Testis (tissue), 5 donors: ENCODE measurements at places on chromosomes 7 and 10. TPM values are rescaled to one million over a fixed set of nuclear protein-coding genes. Genes with fewer than 3 reads are reported as not detected.
A peak's percentile ranks its signal among the peaks of the same experiment; 100 is the strongest.

Gene ZNHIT1
- 58.4 TPM for total RNA-seq

DNA sequence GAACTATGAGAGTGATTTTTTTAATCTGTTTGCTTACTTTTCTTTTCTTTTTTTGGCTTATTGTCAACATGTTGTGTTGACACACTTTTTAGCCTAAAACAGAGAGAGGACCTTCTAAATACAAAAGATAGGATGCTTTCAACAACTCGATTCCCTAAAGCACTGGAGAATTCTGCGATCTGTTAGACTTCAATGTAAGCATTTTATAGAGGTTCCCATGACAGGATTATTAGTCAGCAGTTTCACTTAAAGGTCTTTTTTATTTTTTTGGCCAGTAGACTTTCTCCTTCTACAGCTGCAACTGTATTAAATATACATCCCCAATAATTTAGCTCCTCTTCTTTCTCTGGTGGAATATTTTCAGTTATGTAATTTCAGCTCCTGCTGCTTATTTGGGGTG, 12.7 kb upstream of the NRP1 start:
- DNase-seq = no peak

GRCh38 chr7:37987732-37988131, 67.3 kb downstream of the EPDR1 start:
- DNase-seq = no peak

DNA sequence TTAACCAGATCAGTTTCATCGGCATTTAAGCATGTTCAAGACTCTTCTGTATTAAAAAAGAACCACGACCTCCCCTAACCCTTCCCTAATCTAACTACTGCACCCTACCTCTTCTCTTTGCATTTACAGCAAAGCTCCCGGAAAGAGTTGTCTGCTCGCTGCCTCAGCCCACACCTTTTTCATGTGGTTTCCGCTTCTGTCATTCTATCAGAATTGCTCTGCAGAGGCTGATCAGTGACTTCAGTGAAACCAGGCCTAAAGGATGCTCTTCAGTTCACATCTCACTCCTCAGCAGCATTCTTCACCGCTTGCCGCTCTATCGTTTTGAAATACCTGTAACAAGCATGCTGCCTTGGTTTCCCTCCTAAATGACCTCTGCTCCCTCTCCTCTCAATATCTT, 160.9 kb downstream of the SDK1 start:
- no peak for DNase-seq

GRCh38 chr10:100827819-100828737, 82.7 kb downstream of the PAX2 start:
- peak; percentile 48 for DNase-seq

DNA sequence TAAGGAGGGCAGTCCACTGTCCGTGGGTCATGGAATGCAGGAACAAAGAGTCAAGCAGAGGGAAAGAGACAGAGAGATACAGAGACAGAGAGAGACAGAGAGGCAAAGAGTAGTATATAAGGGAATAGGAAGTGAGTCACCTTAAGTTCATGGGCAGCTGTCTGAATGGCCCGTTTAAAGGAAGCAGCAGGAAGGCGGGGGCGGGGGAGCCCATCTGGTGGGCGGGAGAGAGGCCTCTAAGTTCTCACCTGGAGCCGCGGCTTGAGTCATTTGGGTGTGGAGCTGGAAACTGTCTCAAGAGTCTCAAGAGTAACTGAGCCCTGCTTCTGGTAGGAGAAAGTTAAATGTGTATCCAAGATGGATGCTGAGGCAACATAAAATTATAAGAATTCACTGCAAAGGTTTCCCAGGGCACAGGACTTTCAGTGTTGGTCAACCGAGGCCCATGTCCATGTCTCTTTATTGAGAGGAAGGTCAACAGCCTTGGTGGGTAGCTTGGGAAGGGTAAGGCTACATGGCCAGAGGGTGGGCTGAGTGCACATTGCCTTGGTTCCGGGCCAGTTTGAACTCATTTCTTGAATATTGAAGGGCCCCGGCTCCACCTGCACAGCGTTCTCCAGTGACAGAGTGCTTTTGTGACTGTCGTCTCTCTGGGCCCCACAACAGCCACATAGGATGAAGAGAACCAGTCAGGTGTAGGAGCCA, 85.5 kb upstream of the CACUL1 start:
- DNase-seq = no peak
